ENCODE measurements at places on chromosomes 3 and 15.
A peak's percentile ranks its signal among the peaks of the same experiment; 100 is the strongest.

- no peak for DNase-seq
These were observed 90.2 kb downstream of the DCUN1D1 start for GRCh38 chr3:182889948-182890629.

DNA sequence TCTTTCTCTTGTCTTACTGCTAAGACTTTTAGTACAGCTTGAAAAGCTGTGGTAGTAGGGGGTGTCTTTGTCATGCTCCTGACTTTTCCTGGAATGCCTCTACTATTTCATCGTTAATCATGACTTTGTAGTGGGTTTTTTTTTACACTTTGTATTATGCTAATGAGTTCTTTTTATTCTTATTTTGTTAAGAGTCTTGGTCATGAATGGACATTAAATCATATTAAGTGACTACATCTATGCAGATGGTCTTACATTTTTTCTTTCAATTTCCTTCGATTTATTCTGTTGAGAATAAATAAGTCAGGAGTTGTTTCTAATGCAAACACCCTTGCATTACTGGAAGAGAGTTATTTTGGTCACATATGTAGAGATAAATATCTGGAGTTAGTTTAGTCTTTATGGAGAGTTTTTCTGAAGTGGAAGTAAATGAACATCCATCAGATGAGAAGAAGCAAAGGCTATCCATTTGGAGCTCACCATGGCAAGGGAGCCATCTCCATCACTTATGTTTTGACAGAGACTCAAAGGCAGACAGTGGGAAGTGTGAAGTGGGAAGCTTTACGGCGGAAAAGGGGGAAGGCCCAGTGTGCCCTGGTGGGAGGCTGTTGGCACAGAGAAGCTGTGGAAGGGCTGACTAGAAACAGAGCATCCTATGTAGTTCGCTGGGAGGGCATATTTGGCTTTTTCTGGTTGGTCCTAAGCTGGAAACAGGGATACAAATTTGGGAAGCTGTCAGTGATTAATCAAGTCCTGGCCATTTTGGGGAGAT lies 73.1 kb upstream of the PRR23E start:
- no peak for DNase-seq

- peak; percentile 11 for DNase-seq
These were observed 461 bp downstream of the SECISBP2L start for GRCh38 chr15:49045751-49046219.

DNA sequence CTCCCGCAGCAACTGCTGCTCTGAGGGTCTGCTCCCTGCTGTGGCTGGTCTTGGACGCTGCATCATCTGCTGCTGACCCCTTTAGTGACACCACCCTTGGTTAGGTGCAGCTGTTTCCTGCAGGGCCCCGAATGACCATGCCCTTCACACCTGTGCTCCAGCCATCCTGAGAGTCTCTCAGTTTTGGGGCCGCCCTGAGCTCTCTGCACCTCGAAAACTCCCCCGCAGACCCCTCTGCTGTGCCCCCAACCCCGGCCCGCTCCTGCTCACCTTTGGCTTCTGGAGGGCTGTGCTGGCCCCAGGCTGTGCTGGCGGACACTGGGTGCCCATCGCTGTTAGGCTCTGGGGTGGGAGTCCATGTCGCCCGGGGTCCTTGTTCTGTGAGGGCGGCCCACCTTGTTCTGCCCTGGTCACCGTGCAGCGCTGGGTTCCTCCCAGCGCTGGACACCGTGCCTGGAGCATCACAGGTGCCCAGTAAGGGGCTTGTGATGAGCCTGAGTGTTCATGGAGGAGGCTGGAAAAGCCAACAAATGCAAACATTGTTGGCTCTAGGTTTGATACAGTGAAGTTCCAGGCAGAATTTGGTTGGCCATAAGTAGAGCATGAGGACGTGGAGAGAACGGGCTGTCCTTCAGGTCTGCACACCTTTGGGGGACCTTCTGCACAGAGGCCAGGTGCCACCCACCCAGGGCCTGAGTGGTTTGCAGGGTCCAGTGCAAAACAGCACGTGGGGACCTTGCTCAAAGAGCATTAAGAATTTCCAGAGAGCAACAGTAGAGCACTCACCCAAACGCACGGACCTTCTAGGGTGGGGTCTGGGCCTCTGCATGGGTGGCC lies 12.3 kb downstream of the ABTB1 start:
- no peak for DNase-seq

DNA sequence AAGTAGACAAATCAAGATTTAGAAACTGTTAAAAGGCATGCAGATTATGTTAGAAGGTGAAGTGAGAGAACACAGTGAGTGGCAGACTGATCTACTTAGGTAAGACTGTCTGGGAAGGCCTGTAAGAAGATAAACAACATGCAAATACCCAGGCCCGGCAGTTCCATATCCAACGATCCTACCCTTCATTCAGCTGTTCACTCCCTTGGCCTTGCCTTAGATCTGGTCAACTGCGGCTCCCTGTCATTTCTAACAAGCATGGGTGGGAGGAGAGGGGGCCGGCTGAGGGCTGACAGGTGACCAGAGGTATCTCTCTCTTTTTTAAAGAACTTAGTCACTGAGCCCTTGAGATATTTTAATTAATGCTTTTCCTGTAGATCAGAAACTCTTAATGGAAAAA lies 84.7 kb upstream of the FAM3D start:
- no peak for DNase-seq

DNA sequence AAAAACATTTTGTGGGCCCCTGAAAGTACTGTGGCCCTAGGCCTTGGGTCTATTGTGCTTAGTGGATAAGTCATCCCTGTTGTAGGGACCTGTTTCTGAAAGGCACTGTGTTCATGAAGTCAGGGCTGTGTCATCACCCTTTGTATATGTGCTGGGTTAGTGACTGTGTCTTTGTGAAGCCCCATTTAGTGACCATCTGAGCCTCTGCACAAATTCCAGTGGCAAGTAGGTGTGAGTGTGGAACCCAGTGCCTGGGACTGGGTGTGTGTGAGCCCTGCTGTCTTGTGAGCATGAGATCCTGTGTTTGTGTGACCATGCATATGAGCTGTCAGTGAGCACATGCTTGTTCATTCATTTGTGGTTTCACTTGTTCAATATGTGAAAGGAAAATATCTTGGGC lies 1.2 kb upstream of the HYAL1 start:
- DNase-seq = no peak

DNA sequence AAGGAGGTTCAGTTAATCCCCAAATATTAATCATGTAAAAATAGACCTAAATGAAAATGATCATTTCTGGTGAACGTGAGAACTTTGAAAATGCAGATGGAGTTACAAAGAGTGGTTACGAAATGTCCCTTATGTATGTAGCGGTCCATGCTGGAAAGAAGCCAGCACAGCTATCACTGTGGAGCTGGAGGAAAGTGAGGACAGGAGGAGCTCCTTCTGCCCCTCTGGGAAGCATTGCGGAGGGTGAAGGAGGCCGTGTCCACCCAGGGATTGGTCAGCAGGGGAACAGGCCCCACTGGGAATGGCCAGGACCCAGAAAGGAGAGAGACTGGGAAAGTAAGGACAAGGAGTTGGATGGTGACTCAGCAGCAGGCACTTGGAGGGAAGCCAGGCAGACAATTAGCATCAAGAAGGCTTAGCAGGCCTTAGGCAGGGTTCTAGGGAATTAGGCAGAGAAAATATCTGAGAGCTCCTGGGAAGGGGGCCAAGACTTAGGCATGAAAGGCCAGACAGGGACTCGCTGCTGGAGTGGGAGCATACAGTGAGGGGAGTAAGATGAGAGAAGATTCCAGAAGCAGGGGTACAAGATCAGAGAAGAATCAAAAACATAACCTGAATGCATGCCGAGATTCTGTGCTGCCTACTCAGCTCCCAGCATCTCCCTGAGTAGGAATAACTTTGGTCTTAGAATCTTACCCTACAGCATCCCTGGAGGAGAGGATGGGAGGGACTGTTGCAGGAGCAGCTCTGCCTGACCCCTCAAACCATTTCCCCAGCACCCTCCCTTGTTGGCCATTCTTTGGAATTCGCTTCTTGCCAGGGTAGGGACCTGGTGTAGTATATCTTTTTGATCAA lies 171.0 kb upstream of the UMPS start:
- DNase-seq = no peak

- DNase-seq = no peak
These were observed 51.5 kb downstream of the C3orf20 start for GRCh38 chr3:14726441-14726780.

- peak; percentile 44 for DNase-seq
These were observed 49.7 kb upstream of the MYZAP start for GRCh38 chr15:57541805-57542504.

- DNase-seq = no peak
These were observed 338.1 kb downstream of the GAP43 start for GRCh38 chr3:115961380-115961779.

- DNase-seq = no peak
These were observed 67.2 kb downstream of the LPP start for GRCh38 chr3:188220988-188221818.

GRCh38 chr15:56042982-56043980 lies 49.9 kb upstream of the NEDD4 start:
- DNase-seq = peak; percentile 55

- DNase-seq = no peak
These were observed 23.8 kb downstream of the VPS39 start for GRCh38 chr15:42184296-42184695.

DNA sequence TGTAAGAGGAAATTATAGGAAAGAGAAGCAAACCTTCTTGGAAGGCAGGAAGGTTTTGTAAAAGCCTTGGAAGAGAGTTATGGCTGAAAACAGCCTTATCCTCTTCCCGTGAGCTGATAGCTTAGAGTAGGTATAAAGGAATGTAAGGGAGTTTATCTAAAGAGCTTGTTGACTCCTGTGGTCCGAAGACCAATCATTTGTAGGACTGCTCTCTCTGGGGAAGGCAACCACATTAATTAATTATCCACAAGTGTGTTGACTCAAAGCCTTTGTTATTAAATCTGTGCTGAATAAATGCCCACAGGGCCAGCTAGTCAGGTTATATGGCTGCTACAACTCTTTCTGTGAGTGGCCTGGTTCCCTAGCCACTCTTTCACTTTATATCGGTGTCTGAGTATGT lies 452.1 kb upstream of the RASGRP1 start:
- no peak for DNase-seq
